Activated T-cell treated with anti-CD3 and anti-CD28 coated beads, Interleukin-2, amount 50 U/mL, for 48 hours (primary cell): ENCODE measurements at places on chromosomes 1 and 21.
A peak's percentile ranks its signal among the peaks of the same experiment; 100 is the strongest.

DNA sequence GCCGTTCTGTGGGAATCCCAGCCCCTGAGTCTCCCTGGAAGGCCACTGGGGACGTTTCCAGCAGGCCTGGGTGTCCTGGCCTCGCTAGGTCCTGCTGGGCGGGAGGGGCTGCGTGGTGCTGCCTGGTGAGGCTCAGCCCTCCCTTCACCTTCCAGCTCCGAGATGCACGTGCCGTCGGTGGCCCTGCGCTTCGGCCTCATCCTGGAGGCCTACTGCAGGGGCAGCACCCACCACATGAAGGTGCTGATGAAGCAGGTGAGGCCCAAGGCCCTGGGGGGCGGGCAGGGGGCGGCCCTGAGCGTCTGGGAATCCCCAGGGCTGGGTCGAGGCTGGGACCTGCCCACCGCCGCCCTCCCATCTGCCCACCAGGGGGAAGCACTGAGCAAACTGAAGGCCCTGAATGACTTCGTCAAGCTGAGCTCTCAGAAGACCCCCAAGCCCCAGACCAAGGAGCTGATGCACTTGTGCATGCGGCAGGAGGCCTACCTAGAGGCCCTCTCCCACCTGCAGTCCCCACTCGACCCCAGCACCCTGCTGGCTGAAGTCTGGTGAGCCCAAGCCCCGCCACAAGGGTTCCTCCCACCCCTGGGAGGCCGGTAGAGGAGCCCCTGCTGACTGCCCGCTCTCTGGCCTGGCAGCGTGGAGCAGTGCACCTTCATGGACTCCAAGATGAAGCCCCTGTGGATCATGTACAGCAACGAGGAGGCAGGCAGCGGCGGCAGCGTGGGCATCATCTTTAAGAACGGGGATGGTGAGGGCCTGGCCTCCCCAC is 70.3 kb downstream of the PIK3CD start:
- DNase-seq = peak; percentile 86

GRCh38 chr1:209318181-209319056 is 265.1 kb upstream of the CAMK1G start:
- no peak for DNase-seq

- DNase-seq = no peak
Observed at GRCh38 chr1:205441716-205442050, 14.2 kb downstream of the BLACAT1 start.

GRCh38 chr1:48652334-48652733 is 124.4 kb downstream of the BEND5 start:
- no peak for DNase-seq

DNA sequence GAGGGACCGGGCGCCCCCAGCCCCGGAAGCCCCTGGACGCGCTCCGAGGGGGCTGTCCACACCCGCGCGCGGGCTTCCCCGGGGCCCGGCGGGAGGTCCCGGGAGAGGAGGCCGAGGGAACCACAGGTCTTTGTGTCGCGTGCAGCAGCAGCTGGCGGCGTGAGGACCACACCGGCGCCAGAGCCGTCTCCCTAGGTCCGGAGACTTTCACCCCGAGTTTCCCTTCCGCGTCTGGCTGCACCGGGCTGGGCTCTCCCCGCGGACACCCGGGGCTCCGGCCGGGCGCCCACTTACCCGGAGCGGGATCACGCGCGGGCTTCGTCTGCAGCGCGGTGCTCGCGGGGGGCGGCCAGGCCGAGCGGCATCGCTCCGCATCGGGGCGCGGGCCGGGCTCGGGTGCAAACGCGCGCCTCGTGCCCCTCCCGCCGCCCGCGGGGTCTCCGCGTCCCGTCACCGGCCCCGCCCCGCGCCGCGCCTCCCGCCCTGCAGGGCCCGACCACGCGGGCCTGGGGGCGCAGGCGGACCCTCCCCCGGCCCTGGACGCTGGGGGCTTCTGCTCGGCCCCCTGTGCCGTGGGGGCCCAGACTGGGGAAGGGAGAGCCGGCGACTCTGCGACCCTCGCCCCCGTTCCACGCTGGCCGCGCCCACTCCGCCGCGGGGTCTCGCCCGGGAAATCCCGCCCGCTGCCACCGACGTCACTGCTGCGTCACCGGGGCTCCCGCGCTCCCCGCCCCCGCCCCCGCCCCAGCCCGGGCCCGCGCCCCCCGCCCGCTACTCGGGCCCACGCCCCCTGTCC is at the start of gene GNG4:
Gene GNG4, minus strand, starts transcription at position 417 of the 796 bp plus-strand sequence. CDS start 65,946 bp downstream, outside the sequence.
- peak; percentile 49 for DNase-seq
